ENCODE measurements at places on chromosomes 3 and 15.
A peak's percentile ranks its signal among the peaks of the same experiment; 100 is the strongest.

- peak; percentile 72 for DNase-seq
Observed at GRCh38 chr3:119679874-119680273, 2.7 kb upstream of the COX17 start.

DNA sequence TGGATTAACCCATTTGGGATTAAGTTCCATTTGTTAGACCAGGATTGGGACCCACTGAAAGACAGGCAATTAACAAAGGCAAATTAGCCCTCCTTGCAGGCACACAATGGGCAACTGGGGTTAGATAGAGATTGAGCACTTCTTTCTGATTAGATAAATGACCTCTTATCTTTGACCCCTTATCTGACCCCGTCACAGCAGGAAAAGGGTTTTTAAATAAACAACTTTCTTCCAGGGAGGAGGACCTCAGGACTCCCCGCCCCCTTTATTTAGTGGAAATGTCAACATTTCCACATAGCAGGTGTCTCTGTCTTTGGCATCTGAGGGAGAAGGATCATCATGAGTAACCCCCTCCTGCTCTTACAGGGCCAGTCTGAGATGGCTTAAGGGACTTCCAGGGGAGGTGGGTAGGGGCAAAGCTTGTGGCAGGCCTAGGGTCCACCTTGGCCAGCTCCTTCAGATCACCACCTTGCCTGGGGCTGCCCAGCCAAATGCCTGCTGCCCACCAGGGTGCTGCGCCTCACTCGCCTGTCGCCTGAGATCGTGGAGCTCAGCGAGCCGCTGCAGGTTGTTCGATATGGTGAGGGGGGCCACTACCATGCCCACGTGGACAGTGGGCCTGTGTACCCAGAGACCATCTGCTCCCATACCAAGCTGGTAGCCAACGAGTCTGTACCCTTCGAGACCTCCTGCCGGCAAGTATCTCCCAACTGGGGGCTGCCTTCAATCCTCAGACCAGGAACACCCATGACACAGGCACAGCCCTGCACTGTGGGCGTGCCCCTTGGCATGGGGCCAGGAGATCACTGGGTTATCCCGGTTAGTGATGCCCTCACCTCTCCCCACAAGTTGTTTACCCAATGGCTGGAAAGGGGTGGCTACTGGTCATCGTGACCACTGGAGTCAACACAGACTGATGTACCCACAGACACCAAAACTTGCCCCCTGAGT is 2.6 kb upstream of the WDR6 start:
- peak; percentile 81 for DNase-seq

- DNase-seq: peak; percentile 40
Observed at GRCh38 chr3:3170998-3171397, 8.5 kb downstream of the CRBN start.

DNA sequence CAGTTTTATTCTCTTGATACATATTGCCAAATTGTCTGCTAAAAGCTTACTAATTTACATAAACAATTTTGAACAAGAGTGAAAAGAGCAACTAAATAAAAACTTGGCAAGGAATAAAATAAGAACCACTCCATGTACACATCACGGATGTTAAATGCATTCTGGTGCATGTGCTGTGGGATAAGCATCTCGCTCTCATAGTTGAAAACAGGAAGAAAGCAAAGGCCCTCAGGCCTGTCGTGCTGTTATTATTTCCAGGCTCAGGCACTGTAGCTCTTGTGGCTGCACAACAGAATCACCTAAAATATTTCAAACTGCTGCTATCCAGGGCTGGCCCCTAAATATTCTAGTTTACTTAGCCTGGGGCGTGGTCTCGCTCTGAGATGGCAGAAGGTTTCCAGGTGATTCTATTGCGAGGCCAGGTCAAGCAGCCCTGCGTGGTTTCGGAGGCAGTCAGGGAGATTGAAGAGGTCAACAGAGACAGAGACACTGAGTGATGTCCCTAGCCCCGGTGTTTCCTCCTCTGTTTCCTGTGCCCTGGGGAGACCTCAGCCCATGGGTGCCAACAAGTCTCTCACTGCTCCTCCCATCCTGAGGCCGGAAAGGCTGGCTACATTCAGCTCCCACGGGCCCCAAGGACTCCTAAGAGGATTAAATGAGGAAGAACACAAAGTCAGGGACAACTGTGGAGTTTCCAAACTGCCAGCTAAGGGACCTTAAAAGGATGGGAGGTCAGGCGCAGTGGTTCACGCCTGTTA is 18.2 kb upstream of the PDIA5 start:
- no peak for DNase-seq
